Osteoblast (primary cell): ENCODE measurements at places on chromosomes 12 and 14. TPM values are rescaled to one million over a fixed set of nuclear protein-coding genes. Genes with fewer than 3 reads are reported as not detected.

GRCh38 chr12:49684310-49684854 lies 22.8 kb downstream of the FMNL3 start:
- DNase-seq, result no peak

- DNase-seq, result peak; percentile 95
These were observed 3.4 kb downstream of the CKB start for GRCh38 chr14:103519043-103519836.

GRCh38 chr14:61334197-61334701 lies 12.9 kb downstream of the PRKCH start:
- no peak for DNase-seq

DNA sequence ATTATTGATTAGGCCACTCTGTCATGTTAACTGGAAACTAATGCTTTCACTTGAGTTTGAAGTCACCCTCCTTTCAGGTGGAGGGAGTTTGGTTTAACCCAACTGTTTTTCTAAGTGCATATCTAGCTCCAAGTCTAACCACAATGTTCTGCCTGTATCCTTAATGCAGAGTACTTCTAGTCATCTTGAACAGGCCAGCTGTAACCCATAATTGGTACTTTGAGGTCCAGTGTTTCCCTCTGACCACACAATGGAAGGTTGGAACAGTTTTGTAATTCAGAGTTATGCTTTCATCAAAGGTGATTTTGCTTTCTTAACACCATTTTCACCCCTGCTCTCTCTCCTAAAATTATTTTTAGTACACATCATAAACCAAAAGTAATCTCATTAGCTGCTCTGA lies 237.2 kb upstream of the DCN start:
- DNase-seq, result no peak

CCNK gene
- total RNA-seq, result 28.6 and 35.4 TPM in 2 replicates

RAD9B gene
- total RNA-seq, result 0.36 and 0.59 TPM in 2 replicates

IL23A gene
- not detected in 2 replicates for total RNA-seq

PLA2G1B gene
- not detected in 2 replicates for total RNA-seq

KRT77 gene
- not detected in 2 replicates for total RNA-seq
